ENCODE measurements at places on chromosomes 1 and 21.
A peak's percentile ranks its signal among the peaks of the same experiment; 100 is the strongest.

DNA sequence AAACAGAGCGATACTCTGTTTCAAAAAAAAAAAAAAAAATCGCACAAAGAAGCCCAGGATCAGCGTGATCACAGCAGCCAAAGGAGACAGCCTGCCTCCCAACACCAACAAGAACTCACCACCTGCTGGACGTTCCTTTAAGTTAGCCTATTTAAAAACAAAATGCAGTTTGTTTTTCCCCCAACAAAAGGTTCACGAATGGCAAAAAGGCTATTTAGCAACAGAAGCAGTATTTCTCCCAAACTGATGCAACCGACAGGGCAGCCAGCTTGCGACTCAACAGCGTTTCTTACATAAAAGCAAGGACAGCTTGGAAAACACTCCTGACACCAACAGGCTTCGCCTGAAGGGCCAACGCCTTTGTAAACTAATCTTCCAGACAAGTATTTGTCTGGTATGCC, 6.8 kb downstream of the SSU72 start:
- DNase-seq: peak; percentile 51

DNA sequence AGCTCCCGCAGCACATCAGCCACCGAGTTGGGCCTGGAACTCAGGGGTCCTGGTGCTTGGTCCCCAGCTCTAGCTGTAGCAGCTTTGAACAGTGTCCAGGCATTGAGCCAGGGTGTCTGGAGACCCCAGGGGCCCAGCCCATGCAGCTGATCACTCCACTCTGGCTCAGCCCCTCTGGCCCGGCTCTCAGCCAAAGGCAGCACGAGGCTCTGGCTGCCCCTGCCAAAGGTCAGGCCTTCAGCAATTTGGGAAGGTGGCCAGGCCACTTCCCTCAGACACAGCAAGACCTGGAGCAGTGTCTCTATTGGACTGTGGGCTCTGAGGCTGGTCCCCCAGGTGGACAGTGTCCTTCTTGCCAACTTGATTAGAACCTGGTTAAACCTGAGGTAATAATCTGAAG, 34.4 kb upstream of the RNF19B start:
- DNase-seq: no peak

DNA sequence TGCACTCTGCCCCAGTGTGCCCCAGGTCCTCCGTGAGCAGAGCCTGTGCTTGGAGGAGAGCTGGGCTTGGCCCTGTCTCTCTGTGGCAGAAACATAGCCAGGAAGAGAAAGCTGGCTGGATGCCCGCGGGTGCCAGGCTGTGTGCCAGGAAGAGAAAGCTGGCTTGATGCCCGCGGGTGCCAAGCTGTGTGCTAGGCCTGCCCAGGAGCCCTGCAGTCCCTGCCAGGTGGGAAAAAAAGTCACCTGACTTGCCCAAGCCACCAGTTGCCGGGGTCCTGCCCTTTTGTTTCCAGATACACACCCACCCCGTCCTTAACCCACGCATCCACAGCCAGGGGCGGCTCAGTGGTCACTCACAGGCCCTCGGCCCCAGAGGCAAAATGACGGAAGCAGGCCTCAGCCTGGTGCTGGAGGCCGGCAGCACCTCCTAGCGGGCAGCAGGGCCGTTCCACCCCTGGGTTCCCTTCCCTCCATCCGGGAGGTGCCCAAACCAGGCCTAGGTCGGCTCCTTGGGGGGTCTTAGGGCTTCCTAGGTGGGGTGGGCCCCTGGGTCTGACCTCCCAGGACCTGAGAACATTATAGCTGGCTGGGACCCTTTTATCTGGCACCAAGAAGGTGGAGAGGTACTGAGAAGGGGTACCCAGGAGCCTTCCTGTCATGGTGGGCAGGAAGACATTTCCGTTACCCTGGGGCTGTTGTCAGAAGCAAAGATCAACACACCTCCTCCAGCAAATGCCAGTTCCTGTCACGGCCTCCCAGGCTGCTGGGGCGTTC, 9.1 kb downstream of the ITGB2 start:
- no peak for DNase-seq

GRCh38 chr1:1109743-1110142, 6.1 kb downstream of the C1orf159 start:
- no peak for DNase-seq

- peak; percentile 90 for DNase-seq
Measured at GRCh38 chr1:109201123-109201703, 12.5 kb upstream of the SARS1 start.

- DNase-seq: no peak
Measured at GRCh38 chr1:153563991-153564390, 1.7 kb downstream of the S100A2 start.

DNA sequence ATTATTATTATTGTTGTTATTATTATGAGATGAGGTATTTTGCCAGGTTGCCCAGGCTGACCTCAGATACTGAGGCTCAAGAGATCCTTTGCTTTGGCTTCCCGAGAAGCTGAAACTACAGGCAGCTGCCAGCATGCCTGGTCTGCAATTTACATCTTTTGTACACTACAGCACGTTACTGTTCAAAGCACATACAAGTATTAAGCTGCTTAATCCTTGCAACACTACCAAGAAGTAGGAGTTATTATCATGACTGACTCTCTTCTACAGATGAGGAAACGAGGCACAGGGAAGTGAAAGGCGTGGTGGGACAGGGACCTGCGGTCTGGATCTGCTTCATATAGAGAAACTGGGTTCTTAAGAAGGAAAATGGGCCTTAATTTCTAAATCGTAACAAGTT, 11.6 kb downstream of the ERG start:
- no peak for DNase-seq

- DNase-seq: no peak
Measured at GRCh38 chr1:164801791-164802502, 243.0 kb downstream of the PBX1 start.

DNA sequence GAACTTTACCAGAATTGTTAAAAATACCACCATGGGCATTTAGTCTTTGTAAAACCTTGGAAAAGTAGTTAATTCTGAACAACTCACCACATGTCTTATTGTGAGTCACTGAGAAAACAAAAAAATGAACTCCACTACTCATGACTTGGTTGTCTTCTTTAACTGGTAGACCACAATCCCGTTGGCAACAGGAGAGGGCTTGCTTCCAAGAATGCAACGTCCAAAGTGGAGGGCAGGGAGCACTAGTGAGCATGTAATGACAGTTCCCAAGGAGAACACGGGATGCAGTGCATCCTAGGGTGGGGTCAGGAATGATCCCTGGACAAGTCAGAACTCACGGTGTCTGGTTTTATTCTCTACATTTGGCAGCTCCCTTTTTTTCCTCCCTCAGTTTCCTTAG, 15.2 kb upstream of the HMCN1 start:
- DNase-seq: peak; percentile 64

DNA sequence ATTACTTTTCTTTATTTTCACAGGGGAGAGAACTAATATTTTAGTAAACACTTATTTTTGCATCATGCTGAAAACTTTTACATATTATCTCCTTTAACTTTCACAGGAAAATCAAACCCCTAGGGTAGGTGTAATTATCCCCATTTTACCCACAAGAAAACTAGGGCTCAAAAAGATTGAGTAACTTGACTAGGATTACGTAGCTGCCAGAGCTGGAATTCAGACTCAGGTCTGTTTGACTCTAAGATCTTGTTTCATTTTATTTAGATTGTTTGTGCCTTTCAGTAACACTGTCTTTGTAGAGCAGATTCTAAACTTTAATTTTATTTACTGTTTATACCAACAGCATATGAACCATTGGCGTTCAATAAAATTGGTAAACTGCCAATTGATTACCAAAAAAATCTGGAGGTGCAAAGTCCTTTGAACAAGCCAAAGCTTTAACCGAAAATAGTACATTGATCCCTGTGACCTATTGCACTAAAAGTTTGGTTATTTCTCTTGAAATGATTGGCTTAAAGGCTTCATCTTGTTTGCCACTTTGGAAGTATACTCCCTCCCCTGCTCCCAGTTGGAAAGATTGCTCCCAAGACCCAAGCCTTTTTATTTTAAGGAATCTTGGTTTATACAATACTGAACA, 71.0 kb upstream of the WDR26 start:
- DNase-seq: no peak

DNA sequence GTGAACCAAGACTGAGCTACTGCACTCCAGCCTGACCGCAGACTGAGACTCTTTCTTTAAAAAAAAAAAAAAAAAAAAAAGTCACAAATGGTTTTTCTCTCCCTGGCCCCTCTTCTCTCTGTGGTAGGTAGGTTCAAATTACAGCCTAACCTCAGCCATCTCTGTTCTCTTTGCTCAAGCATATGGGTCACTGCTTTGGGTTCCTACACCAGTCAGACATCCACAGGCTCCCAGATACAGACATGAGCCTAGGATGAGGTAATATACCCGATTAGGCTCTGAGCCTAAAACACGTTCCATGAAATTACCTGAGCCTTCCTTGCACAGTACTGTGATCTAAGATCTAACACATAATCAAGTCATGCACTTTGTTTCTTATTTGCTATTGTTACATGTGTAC, 90.5 kb upstream of the JAK1 start:
- no peak for DNase-seq

DNA sequence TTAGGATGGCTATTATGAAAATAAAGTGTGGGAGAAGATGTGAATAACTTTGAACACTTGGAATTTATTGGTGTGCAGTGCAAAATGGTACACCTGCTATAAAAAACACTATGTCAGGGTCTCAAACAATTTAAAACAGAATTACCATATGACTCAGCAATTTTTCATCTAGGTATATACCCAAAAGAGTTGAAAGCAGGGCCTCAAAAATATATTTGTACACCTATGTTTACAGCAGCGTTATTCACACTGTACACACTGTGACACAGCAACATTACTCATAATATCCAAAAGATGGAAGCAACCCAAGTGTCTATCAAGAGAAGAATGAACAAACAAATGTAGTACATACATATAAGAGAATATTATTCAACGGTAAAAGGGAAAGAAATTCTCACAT, 75.8 kb downstream of the SPATA6 start:
- DNase-seq: no peak

GRCh38 chr1:31880957-31881687, 57.0 kb downstream of the PTP4A2 start:
- no peak for DNase-seq

DNA sequence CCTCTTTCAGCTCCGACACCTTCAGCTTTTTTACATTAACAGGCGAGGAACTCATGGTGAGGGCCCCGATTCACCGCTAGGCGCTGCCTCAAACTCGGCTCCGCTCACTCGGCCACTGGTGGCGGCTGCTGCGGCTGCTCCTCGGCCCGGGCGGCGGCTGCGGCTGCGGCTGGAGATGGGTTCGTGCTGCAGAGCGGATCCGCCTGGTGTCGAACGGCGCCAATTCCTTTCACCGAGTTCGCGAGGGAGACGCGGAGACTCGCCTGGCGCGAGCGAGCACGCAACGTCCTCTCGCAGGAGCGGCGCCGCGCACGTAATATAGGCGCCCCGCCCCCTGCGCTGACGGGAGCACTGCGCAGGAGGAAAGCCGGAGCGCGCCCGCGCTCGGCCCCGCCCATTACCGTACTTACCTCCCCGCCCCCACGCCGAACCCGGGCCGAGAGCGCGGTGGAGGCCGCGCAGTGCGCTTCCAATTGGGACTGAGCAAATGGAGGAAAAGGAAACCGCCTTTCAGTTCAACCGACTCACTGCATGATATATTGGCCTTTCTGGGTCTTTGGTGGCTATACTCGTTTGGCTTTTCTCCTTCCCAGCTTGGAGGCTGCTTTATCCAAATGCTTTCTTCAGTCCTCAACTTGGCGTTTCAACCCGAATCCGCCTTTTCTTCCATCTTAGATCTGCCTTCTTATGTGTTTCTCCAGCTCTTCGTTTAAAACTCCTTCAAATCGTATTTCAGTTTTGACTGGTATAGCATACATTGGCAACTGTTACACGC, at the start of gene HNRNPU:
HNRNPU (minus strand) TSS at position 291 of the 775 bp plus-strand sequence; CDS start at position 55, 236 bp downstream.
- DNase-seq: peak; percentile 99

DNA sequence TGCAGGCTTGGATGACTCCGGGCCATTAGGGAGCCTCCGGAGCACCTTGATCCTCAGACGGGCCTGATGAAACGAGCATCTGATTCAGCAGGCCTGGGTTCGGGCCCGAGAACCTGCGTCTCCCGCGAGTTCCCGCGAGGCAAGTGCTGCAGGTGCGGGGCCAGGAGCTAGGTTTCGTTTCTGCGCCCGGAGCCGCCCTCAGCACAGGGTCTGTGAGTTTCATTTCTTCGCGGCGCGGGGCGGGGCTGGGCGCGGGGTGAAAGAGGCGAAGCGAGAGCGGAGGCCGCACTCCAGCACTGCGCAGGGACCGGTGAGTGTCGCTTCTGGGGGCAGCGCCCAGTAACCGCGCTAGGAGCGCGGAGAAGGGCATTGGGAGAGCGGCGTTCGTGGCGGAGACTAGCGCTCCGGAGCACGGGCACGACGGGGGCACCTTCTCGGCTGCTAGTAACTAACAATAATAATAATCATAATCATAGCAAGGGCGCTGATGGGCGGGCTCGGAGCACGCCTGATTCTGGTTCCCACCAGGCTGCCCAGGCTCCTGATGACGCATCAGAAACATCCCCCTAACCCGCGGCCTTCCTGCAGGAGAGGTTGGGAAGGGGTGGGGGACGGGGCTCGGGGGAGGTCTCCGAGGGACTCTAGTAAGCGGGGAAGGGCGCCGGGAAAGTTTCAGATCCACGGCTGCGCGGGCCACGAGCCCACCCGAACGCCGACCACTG, at the start of gene MX1:
MX1 (plus strand) TSS at position 286 of the 722 bp plus-strand sequence. CDS start 5,832 bp downstream, outside the sequence.
- peak; percentile 75 for DNase-seq

DNA sequence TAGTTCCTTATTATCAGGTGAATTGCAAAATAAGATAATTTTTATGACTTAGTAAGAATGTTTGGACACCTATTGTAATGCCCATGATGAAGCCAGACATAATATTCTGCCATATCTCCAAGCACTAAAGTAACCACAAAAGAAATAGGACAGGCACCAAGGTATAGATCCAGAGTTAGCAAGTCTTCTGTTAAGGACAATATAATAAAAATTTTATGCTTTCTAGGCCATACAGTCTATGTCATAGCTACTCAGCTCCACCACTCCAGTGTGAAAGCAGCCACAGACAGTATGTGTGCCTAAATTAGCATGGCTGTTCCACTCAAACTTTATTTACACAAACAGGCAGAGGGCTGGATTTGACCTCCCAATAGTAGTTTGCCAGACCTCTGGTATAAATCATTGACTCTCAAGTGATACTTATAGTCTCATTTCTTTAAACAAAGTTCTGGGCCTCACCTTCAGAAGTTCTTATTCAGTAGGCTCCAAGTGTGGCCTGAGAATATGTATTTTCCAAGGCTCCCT, 88.3 kb downstream of the SCMH1 start:
- no peak for DNase-seq

GRCh38 chr1:44408212-44408582, 3.1 kb downstream of the RNF220 start:
- no peak for DNase-seq

GRCh38 chr1:199177241-199177640, 538.4 kb downstream of the PTPRC start:
- DNase-seq: no peak

DNA sequence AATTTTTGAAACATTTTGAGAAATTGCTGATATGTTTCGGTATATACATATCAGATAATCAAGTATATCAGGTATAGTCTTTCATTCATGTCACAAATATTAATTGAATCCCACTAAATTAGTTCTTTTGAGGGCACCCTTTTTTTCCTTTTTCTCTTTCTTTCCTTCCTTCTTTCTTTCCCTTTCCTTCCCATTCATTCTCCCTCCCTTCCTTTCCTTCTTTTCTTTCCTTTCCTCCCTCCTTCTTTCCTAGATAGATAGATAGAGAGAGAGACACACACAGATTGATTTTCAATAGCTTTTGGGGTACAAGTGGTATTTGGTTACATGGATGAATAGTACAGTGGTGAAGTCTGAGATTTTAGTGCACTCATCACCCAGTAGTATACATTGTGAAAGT, 5.7 kb downstream of the NSL1 start:
- DNase-seq: no peak
